NCI-H446 (cell line): ENCODE measurements at places on chromosomes 11 and 22.
A peak's percentile ranks its signal among the peaks of the same experiment; 100 is the strongest.

GRCh38 chr11:128394431-128395089 lies 192.8 kb downstream of the ETS1 start:
- no peak for DNase-seq

DNA sequence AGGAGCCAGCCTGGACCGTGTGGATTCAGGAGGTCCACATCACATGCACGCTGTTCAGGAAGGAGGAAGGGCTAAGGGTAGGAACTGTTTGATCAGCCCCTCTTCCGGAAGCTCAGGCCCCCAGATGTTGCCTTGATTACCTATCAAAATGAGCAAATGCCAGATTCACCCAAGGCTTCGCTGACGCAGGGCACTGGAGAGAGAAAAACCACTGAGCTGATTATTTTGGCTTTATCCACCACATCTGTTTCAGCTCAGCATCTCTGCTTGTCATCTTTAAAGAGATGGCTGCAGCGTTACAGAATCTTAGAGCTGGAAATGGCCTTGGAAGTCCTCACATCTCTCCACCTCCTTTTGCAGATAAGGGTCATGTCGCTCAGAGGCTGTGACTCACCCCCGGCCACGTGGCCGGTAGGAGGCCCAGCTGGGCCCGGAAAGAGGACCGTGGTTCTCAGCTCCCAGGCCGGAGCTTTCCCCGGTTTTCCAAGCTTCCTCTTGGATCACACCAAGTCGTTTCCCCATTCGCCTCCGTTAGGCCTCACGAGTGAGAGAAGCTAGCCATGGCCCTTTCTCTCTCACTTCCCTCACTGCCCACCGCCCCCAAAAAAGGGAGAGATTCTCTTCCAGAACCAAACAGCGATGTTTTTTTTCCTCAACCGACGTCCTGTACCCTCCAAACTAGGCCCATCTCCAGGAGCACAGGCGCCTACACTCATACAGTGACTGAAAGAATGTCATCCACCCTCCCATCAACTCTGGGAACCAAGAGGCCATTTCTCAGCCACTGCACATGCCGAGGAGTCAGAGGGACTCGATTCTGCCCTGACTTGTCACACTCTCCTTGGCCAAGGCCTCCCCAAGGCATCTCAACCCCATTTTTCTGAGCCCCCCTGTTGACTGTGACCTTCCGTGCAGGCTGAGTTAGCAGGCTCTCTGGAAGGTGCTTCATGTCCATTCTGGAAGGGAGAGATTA lies 37.6 kb downstream of the LIF start:
- no peak for DNase-seq

- DNase-seq = peak; percentile 59
Observed at GRCh38 chr11:61949169-61950034, 749 bp upstream of the BEST1 start.

DNA sequence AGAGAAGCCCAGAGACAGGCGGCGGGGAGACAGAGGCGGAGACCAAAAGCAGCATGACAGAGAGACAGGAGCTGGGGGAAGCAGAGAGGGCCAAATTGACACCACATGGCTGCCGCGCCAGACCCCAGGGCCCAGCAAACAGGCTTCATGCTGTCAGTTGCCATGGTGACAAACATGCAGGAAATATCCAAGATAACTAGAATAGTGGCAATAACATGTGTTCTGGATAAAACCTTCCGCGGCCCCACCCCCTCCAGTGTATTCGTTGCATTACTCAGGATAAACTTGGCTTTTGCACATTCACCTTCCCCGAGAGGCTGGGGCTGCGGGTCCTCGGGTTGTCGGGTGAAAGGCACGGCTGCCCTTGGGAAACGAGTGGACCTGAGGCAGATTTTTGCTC lies 49.9 kb upstream of the CDON start:
- peak; percentile 55 for DNase-seq

- no peak for DNase-seq
Observed at GRCh38 chr11:33670250-33671011, 30.2 kb downstream of the C11orf91 start.

DNA sequence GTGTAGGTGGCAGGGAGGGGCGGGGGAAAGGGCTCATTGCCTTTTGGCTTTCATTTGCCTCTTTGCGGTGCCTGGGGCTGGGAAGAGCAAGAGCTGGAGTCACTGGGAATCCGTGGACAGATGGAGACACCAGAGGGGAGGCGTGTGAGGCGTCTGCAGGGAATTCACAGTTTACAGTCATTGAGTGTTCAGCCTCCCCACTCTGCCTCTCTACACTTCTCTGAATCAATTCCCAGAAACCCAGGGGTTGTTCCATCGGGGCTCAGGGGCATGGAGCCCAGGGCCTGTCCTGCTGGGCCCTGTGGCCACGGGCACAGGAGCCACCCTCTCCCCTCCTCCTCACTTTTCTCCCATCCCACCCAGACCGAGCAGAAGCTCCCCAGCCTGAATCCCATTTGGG lies 160.5 kb upstream of the NAV2 start:
- peak; percentile 61 for DNase-seq

DNA sequence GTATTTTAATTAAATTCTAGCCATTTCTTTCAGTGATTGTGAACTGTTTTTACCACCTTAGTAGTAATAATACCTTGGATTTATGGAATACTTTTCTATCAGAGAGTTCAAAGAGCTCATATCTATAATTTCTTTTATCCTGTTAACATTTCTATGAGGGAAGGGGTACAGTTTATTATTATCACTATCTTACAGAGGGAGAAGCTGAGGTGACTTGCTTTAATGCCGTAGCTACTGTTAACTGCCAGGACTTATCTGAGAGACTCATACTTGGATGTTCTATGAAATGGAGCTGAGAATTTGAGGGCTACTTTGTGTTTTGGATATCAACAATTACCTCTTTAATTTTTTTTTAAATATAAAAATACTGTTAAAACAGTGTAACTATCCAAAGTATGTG lies 3.3 kb downstream of the REXO2 start:
- no peak for DNase-seq

- no peak for DNase-seq
Observed at GRCh38 chr11:5258543-5259262, 4.1 kb upstream of the HBG2 start.

DNA sequence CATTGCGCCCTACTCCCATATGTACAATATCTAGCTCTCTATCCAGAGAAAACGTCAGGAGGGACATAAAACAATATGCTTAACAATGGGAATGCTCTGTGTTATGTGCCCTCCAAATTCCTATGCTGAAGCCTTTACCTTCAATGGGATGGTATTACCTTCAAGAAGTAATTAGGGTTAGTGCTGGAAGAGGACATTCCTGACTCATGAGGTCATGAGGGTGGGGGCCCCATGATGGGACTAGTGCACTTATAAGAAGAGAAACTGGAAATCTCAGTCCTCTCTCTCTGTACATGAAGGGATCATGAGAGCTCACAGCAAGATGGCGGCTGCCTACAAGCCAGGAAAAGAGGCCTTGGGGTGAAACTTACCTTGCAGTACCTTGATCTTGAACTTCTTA lies 20.3 kb downstream of the MMP20 start:
- no peak for DNase-seq

- no peak for DNase-seq
Observed at GRCh38 chr11:118634431-118635236, 27.2 kb downstream of the PHLDB1 start.

DNA sequence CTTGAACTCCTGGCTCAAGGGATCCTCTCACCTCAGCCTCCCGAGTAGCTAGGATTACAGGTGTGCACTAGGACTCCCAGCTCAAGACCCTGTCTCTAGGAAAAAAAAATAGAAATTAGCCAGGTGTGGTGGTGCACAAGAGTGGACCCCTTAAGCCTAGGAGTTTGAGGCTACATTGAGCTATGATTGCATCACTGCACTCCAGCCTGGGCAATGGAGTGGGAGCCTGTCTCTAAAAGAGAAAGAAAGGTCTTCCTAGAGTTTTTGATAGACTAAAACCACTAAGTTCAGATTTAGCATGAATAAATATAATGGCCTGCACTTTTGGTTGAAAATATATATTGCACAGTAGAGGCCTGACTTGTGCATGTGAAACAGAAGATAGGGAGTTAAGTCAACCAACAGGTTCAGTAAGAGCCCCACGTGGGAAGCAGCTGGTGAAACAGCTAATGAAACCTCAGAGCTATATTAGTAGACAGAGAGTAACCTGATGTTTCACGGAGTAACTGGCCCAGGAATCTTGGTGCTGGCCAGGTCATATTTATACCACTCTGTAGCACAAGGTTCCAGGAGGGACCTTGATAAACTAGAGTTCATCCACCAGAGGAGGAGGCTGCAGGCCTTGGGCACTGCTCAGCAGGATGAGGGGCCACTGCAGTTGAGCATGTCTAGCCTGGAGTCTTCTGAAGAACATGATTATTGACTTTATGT lies 4.6 kb upstream of the MICAL3 start:
- no peak for DNase-seq

- DNase-seq = no peak
Observed at GRCh38 chr11:13168271-13168670, 109.3 kb upstream of the BMAL1 start.

DNA sequence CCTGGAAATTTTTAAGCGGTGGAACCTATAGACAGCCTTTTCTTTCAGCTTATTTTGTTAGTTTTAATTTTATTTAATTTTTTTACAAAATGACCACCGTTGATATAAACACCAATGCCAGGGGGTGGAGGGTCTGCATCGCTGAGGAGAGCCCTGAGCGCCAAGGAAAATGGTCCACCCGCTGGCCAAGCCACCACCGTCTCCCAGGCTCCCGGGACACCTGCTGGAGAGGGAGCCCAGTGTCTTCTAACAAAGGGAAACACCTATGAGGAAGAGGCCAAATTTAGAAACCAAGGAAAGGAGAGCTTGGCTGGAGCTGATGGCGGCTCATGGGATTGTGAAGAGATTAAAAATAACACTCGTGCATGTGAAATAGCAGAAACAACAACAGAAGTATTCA lies 288 bp upstream of the KRTAP5-8 start:
- no peak for DNase-seq

- no peak for DNase-seq
Observed at GRCh38 chr11:80980227-80980626, 1539.4 kb upstream of the TENM4 start.

DNA sequence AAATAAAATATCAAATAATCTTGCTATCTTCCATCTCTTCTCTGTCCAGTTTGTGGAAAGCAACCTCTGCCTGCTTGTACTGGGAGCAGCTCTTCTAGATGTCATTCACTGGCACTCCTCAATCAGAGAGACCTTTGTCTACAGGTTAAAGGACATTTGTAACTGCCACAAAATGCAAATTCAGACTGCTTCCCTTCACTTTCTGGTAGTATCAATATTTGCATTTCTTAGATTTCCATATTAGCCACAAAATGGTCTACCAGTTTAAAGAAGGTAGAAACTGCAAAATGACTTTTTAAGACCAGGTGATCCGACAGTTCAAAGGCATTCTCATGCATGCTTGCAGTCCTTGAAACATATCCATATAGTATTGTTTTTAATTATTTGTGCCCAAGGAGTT lies 51.7 kb upstream of the RCN1 start:
- no peak for DNase-seq

GRCh38 chr22:37007651-37008050 lies 11.6 kb downstream of the TST start:
- no peak for DNase-seq

DNA sequence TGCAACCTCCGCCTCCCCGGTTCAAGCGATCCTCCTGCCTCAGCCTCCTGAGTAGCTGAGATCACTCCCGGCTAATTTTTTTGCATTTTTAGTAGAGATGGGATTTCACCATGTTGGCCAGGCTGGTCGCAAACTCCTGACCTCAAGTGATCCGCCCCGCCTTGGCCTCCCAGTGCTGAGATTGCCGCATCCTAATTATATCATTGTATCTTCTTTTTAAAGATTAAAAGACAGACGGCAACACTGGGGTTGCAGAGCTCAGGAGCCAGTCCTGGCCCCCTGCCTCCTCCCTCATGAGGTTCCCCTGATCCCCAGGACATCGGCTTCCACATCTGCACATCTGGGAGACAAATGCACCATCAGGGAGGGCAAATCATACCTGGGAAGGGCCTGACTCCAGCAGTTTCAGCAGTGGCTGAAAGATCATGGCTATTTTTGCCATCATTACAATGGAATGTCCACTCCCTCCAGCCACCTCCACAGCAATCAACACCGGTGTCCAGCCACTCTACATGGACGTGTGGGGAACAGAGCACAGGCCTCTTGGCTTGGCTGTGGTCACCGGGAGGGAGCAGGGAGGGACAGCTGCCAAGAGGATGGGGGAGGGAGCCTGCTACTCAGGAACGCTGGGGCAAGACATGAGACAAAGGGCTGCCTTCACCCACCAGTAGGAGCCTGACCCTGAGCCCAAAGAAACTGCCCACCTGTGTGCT lies 9.2 kb upstream of the CELSR1 start:
- no peak for DNase-seq

GRCh38 chr22:45585437-45585755 lies 82.7 kb downstream of the FBLN1 start:
- no peak for DNase-seq

DNA sequence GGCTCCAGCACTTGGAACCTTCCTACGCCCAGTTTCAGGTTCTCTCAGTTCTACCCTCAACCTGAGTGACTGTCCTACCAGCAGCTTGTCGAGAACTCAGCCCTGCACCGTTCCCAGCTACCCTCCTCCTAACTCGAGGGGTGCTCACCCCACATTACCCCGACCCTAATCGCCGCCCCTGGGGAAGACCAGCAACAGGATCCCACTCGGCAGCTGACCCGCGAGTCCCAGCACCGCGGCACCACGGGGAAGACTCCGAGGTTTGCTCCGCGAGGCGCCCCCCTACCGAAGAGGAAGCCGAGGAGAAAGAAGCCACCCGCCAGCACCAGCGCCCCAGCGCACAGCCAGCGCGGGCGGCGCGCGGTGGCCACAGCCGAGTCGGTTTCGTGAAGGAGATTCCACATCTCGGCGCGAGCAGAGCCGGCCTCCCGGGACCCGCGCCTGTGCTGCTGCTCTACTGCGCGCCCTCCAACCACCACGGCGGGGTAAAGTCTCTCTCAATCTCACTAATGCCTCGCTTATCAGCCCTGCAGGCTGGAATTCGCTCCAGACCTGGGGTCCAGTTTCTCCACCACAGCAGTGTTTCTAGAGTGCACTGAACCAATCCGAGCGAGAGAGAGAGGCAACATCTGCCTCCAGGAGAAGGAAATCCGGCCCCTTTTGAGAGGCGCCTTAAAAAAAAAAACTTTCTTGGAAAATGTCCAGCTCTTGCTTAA lies at the start of gene FOLH1:
Gene FOLH1 (minus strand): TSS at position 597 of the 716 bp plus-strand sequence. CDS start 193 bp downstream, at position 404.
- no peak for DNase-seq

DNA sequence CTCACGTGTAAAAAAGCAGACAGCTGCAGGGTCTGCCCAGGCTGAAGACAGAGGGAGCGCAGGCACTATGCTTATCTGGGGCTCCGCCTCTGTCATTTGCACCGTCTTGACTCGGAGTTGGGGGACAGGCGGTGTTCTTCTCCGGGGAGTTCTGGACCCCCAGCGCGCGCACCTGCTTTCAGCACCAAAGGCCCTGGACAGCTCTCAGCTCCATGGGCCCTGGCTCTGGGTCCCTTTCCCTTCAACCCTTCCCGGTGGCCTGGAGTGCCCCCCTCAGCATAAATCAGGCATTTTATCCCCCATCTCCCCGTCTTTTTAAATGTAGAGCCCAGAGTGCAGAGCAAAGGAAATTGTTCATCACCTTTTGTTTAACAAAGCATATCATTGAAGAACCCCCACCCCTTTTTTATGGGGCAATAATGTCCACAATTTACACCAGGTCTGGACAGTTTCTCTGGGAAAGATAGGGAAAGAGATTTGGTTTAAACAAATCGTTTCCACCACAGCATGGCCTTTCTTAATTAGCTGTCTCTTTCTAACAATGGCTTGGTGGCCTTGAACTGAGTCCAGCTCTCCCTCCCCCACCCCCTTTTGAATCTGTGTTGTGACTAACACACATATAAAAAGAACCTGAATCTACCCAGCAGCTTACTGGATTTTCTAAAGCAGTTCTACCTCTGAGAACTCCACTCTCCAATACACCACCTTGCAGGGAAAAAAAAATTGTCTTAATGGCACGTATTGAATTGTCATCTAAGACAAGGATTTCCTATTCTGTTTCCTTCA lies 1.7 kb downstream of the SEZ6L start:
- peak; percentile 2 for DNase-seq
